ENCODE measurements at places on chromosomes 5 and 9.

DNA sequence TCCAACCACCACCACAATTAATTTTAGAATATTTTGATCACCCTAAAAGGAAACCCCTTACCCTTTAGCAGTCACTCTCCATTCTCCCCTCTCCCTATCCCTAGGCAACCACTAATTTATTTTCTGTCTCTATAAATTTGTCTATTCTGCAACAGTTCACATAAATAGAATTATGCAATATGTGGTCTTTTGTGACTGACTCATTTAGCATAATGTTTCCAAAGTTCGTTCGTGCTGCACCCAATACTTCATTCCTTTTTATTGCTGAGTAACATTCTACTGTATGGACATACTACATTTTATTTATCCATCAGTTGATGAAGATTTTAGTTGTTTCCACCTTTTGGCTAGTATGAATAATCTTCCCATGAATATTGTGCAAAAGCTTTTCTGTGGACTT is 18.2 kb upstream of the CDC20B start:
- DNase-seq, result no peak

GRCh38 chr5:21826884-21827283 is 1026.3 kb downstream of the CDH12 start:
- DNase-seq, result no peak

- no peak for DNase-seq
Observed at GRCh38 chr9:79800578-79800977, 228.8 kb downstream of the TLE4 start.

GRCh38 chr5:149035372-149035790 is 27.5 kb downstream of the SH3TC2 start:
- peak; percentile 62 for DNase-seq

- no peak for DNase-seq
Observed at GRCh38 chr5:56286015-56286884, 53.1 kb upstream of the ANKRD55 start.

- DNase-seq, result no peak
Observed at GRCh38 chr9:88521308-88521707, 13.7 kb upstream of the NXNL2 start.

DNA sequence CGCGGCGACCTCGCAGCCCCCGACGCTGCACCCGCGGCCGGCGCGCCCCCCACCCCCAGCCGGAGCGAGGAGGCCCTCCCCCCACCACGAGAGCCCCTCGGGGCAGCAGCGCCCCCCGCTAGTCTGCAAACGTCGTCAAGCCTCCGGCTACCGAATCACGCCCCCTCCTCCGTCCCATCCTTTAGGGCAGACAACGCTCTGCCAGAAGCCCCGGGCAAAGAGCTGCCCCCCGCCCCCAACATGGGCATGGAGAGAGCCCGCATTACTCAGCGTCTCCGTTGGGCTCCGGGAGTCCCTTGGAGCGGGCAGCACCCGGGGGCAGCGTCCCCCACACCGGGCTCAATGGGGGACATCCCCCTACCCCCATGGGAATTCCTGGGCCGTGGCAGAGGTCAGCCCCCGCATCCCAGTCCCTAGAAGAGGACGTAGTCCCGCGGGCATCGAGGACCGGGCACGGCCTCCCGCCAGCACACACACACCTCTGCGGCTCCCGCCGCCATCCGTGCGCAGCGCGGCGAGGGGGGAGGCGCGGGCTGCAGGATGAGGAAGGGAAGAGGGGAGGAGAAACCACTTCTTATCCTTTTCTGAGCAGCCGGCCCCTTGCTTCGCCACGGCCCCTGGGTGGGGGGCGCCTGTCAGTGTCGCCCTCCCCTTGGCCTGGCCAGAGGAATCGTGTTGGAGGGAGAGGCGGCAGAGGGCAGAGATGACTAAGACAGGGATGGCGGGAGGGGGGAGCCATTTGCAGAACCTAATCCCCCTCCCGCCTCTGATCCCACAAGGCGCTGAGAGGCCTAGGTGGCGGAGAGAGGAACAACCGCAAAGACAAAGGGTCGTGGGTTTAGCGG is 750 bp downstream of the DNM1 start:
- DNase-seq, result no peak

- no peak for DNase-seq
Observed at GRCh38 chr5:3155046-3155445, 403.6 kb upstream of the IRX2 start.

GRCh38 chr5:140141241-140141640 is 15.5 kb downstream of the IGIP start:
- no peak for DNase-seq

DNA sequence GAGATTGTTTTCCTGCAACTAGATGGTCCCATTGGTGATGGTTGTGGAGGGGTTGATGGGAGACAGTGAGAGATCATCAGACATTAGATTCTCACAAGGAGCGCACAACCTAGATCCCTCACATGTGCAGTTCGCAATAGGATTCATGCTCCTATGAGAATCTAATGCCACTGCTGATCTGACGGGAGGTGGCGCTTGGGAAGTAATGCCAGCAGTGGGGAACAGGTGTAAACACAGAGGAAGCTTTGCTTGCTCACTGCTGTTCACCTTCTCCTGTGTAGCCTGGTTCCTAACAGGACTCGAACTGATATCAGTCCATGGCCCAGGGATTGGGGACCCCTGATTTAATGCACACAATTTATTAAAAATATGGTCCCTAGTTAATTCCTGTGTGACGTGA is 18.8 kb downstream of the SNCAIP start:
- no peak for DNase-seq
